ENCODE measurements at places on chromosomes 5 and 9. TPM values are rescaled to one million over a fixed set of nuclear protein-coding genes. Genes with fewer than 3 reads are reported as not detected.

DNA sequence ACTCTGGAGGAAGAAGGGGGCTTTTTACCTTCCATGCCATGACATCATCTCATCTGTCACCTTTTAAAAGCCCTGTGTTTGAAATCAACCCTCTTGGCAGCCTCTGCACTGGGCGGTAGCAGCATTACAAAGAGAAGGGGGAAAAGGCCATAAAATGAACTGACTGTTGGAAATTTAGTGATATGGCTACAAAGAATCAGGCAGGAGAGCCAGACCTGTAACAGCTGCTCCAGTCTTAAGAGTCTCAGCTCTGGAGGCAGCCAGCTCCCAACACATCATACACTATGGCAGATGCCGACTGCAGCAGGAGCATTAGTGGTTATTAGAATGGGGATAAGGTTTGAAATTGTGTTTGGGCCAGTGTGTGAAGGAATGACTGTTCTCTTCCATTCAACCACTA is 257.5 kb downstream of the DMAC1 start:
- no peaks in the 10 kb centered on the region for H3K27me3 ChIP-seq
- no peak for DNase-seq
- H3K4me1 ChIP-seq = no peaks in the 10 kb centered on the region
- H3K36me3 ChIP-seq = no peaks in the 10 kb centered on the region

DNA sequence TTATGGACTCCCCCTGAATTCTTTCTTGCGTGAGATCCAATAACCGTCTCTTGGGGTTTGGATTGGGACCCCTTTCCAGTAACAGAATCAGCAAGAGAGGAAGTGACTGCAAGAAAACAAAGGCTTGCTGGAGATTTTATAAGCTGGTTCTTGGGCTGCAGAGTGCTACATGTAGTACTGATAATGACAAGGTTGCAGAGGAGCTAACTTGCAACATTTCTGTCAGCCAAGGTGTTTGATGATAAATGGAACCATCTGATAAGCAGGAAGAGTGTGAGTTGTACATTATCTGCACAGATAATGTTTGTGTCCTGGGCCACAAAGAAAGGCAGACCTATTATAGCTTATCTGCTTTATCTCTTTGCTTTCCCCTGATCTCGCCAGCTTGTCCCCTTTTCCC is 37.1 kb downstream of the DNAJB5 start:
- H3K4me3 ChIP-seq = no peak overlapping the region
- no peak overlapping the region for H3K27ac ChIP-seq
- peaks cover 16% of the 10 kb centered on the region for H3K4me1 ChIP-seq
- no peaks in the 10 kb centered on the region for H3K27me3 ChIP-seq

GRCh38 chr5:131789765-131790164 is 7.1 kb downstream of the FNIP1 start:
- H3K4me3 ChIP-seq = no peak overlapping the region
- DNase-seq = no peak
- H3K4me1 ChIP-seq = peaks cover 65% of the 10 kb centered on the region
- H3K27me3 ChIP-seq = no peaks in the 10 kb centered on the region

DNA sequence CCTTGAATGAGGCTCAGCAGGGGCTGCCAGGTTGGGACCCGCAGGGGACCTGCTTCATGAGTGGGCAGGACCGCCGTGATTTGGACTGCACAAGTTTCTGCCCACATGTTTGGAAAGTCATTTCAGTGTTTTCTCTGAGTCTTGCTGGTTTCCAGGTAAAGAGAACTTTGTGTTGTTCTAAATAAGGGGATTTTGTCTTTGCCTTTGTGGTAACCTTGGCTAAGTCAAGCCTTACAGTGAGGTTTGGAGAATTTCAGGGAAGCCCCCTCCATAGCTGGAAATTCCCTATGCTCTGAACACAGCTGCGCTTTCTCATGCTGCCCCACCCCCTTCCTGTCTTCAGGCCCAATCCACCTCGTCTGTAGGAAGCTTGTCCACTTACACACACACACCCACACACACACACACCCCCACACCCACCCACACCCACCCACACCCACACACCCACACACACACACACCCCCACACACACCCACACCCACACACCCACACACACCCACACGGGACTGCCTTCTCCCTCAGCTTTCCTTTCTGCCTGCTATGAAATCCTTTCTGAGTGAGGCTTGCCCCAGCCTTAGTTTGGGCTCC is 270.1 kb downstream of the HSPA4 start:
- H3K27ac ChIP-seq = no peak overlapping the region
- H3K4me1 ChIP-seq = no peaks in the 10 kb centered on the region
- H3K27me3 ChIP-seq = no peaks in the 10 kb centered on the region
- H3K4me3 ChIP-seq = no peak overlapping the region
- DNase-seq = peak; percentile 22

GRCh38 chr5:80884086-80884813 is 75.9 kb upstream of the RASGRF2 start:
- H3K4me1 ChIP-seq = peaks cover 7% of the 10 kb centered on the region
- DNase-seq = no peak
- no peaks in the 10 kb centered on the region for H3K27me3 ChIP-seq
- H3K36me3 ChIP-seq = peaks cover 30% of the 10 kb centered on the region

DNA sequence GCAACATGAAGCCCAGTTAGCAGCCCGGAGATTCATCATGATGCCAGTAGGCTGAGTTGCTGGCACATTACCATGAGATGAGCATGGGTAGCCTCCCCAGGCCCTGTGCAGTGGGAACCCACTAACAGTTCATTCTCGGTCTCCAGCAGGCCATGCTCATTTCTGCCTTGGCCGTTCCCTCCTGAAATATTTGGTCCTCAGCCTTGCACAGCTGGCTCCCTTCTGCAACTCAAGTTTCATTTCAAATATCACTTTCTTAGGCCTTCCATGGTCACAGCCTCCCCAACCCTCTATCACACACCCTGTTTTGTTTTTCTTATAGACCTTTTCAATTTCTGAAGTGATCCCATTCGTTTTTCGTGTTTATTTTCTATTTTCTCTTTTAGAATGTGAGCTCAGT is 125.4 kb upstream of the VLDLR start:
- H3K36me3 ChIP-seq = no peaks in the 10 kb centered on the region
- H3K27me3 ChIP-seq = no peaks in the 10 kb centered on the region
- H3K4me3 ChIP-seq = no peak overlapping the region
- no peak for DNase-seq

DNA sequence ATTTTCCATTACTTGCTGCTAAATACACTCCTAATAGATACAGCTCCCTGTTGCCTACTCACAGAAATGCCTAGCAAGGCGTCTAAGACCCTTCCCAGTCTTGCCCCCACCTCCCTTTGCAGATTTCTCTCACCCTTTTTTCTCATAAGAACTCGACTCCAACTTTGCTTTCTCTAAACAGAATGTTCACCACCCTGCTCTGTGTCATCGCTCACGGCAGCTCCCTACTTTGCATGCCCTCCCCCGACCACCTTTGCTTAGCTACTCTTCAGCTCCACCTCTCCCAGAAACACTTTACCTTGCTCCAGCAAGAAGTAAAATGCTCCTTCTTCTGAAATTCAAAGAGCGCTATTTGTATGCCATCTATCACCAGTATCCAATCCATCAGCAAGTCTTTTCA is 15.2 kb upstream of the PPP1R2B start:
- no peaks in the 10 kb centered on the region for H3K4me1 ChIP-seq
- H3K36me3 ChIP-seq = no peaks in the 10 kb centered on the region
- no peak overlapping the region for H3K4me3 ChIP-seq
- no peak overlapping the region for H3K27ac ChIP-seq

DNA sequence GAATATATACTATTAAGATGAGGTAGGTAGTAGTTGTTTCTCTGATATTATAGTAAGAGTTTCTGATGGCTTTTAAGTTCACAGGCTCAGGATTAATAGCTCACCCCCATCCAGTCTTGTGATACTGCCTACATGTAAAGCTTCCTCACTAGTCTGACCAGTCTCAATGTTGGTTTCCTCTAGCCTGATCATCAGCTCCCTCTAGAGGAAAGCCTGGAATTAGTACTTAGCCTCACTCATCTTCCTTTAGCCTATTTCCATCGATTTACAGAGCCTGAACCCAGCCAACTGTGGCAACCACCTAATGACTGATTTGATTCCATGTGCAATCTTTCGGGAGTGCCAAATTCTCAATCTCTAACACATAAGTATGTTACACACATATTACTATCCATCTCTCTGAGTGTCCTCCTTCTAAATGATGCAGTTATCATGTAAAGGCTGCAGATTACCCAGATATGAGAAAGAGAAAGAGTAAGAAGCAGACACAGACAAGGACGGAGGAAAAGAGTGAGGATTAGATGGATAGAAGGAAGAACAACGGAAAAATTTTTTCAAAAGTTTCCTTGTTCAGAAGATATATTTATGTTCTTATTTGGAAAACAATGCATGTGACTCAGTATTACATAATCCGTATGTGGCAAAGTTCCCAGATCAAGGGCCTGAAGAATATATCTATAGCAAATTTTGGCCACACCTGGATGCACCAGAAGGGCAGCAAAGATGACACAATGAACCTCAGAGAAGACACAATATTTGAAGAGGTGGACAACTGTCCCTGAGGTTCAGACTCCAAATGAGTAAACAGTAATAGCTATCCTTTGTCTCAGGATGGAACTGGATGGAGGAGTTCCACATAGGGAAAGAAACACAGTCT is 333.7 kb downstream of the ELAVL2 start:
- H3K27me3 ChIP-seq = no peaks in the 10 kb centered on the region
- H3K27ac ChIP-seq = no peak overlapping the region
- H3K4me3 ChIP-seq = no peak overlapping the region

- peak overlapping the region; percentile 44 for H3K27ac ChIP-seq
- no peak overlapping the region for H3K4me3 ChIP-seq
- no peaks in the 10 kb centered on the region for H3K27me3 ChIP-seq
- DNase-seq = peak; percentile 75
Measured at GRCh38 chr9:136059321-136059791, 35.7 kb downstream of the NACC2 start.

GRCh38 chr5:179343021-179343718 is 2.1 kb downstream of the ADAMTS2 start:
- peak overlapping the region; percentile 45 for H3K4me3 ChIP-seq
- H3K4me1 ChIP-seq = peaks cover 21% of the 10 kb centered on the region
- H3K27ac ChIP-seq = no peak overlapping the region
- H3K36me3 ChIP-seq = no peaks in the 10 kb centered on the region

GRCh38 chr9:3650994-3651622 is 125.3 kb upstream of the RFX3 start:
- H3K36me3 ChIP-seq = no peaks in the 10 kb centered on the region
- H3K27ac ChIP-seq = no peak overlapping the region
- no peaks in the 10 kb centered on the region for H3K4me1 ChIP-seq
- no peaks in the 10 kb centered on the region for H3K27me3 ChIP-seq
- H3K4me3 ChIP-seq = no peak overlapping the region

Gene FOXI1
- polyA plus RNA-seq = not detected

Gene APBA1
- polyA plus RNA-seq = 2.1 TPM

Gene CHSY3
- 0.16 TPM for polyA plus RNA-seq

Gene CDKN2B
- polyA plus RNA-seq = 1.6 TPM

Gene ACTBL2
- polyA plus RNA-seq = not detected

Gene TRAF1
- polyA plus RNA-seq = 8.6 TPM
